Nephron progenitor cell (in vitro differentiated cells): ENCODE measurements at places on chromosomes 4 and X.

DNA sequence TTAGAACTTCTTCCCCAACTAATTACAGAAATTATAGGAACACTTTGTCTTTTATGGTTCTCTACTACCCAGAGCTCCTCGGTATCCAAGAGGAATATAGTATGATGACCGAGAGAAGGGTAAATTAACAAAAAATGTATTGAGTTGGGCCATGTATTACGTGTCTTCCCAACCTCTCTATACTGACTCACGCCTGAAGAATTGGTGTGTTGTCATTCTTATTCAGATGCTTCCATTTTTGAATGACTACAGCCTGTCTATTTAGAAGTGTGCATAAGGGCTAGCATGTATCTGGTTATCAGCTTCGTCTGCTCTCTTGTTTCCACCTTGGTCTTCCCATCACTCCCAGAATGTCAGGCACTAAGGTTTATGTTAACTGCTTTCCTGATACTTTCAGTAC, 24.5 kb upstream of the SCD5 start:
- DNase-seq: no peak

DNA sequence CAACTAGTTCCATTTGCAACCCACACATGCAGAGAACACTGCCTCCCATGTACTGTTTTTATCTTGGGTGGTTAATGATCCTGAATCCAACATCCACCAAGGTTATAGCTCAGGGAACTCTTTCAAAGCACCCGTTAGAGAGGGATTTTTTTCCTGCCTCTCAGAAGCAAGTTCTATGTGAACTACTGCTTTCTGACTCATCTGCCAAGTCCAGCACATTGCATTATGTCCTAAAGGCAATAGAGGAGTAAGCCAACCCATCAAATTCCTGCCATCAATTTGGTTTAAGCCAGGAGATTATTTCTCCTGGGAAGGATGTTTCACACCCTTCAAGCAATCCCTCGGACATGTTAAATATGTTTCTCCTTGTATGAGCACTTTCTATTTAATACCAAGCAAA, 334.5 kb downstream of the GASK1B start:
- no peak for DNase-seq

DNA sequence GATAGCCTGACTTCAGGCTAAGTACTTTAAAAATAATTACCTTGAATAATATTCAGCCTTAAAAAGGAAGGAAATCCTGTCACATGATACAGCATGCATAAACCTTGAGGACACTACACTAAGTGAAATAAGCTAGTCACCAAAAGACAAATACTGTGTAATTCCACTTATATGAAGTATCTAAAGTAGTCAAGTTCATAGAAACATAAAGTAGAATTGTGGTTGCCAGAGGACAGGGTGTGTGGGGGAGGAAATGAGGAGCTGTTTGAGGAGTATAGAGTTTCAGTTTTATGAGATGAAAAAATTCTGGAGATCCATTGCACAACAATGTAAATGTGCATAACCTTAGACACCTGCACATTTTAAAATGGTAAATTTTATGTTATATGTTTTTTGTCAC, 5.6 kb upstream of the STPG2 start:
- DNase-seq: no peak

GRCh38 chrX:141467442-141467841, 117.1 kb downstream of the SPANXA1 start:
- DNase-seq: no peak

DNA sequence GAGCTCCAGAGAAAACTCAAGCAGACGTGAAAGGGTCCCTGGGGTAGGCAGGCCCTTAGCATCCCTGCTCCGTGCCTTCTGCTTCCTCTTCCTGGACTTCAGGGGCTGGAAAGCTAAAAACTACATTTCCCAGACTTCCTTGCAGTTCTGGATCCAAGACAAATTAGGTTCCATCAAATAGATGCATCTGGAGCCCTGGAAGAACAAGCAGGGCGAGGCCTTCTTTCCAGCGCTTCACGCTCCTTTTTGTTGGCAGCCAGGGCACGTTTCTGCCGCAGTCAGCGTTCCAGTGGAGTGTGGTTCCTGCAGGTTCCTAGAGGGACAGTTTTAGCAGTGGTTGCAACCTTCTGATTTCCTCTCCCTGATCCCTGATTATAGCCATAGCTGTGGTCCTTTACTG, 53.6 kb upstream of the MSX1 start:
- no peak for DNase-seq

GRCh38 chrX:117871796-117872195, 244.8 kb downstream of the KLHL13 start:
- DNase-seq: no peak

- DNase-seq: no peak
Observed at GRCh38 chrX:18871970-18872369, 111.9 kb downstream of the PHKA2 start.

DNA sequence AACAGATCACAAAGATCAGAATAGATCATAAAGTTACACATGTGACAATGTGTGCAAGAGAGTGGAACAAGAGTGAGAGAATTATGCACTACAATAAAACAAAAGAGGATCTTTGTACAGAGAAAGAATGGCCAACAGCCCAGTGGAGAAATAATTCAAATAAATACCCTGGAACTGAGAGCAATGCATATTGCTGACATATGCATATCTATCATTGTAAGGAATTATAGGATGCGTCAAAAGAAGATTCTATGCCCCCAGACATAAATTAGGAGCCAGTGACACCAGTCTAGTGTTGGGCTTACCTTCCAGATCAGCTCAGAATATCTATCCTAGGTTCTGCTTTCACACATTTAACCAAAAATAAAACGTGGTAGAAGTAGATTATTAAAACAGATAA, 320.1 kb upstream of the VCX start:
- no peak for DNase-seq

- DNase-seq: no peak
Observed at GRCh38 chrX:115067812-115068211, 50.4 kb upstream of the IL13RA2 start.
